Stimulated activated naive B cell treated with anti-CD40 and anti-IgM and Interleukin-4, amounts not matched to agents 10 μg/mL and 1 μg/mL and 100 μg/mL, for 72 hours (primary cell): ENCODE measurements at places on chromosomes 3 and 15.

GRCh38 chr15:77163781-77164384 is 93.0 kb upstream of the TSPAN3 start:
- peaks cover 5% of the 10 kb centered on the region for H3K36me3 ChIP-seq
- H3K27me3 ChIP-seq, result no peaks in the 10 kb centered on the region
- H3K27ac ChIP-seq, result no peak overlapping the region
- DNase-seq, result no peak
- H3K4me3 ChIP-seq, result no peak overlapping the region
- H3K4me1 ChIP-seq, result peaks cover 57% of the 10 kb centered on the region

DNA sequence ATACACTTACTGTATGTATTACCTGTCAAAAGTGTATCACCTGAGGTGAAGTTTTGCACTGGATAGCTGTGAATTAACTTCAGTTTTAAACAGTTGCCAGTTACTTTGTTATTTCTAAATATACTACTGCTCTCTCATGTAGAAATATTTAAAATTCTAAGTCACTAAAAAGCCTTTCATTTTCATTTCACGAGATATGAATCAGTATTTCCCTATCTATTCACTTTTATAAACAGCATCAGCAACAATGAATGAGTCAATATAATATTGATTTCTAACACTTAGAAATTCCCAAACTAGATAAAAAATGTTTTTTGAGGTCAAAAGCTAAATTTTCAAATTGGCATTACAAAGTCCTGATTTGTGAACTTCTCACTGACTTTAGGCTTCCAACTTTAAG is 32.6 kb downstream of the UBE3A start:
- no peaks in the 10 kb centered on the region for H3K27me3 ChIP-seq
- DNase-seq, result no peak
- H3K36me3 ChIP-seq, result peaks cover 54% of the 10 kb centered on the region
- H3K4me1 ChIP-seq, result peaks cover 36% of the 10 kb centered on the region

GRCh38 chr3:58345457-58345856 is 12.8 kb downstream of the PXK start:
- no peak for DNase-seq
- H3K4me3 ChIP-seq, result no peak overlapping the region
- H3K27ac ChIP-seq, result no peak overlapping the region
- H3K4me1 ChIP-seq, result peaks cover 79% of the 10 kb centered on the region

DNA sequence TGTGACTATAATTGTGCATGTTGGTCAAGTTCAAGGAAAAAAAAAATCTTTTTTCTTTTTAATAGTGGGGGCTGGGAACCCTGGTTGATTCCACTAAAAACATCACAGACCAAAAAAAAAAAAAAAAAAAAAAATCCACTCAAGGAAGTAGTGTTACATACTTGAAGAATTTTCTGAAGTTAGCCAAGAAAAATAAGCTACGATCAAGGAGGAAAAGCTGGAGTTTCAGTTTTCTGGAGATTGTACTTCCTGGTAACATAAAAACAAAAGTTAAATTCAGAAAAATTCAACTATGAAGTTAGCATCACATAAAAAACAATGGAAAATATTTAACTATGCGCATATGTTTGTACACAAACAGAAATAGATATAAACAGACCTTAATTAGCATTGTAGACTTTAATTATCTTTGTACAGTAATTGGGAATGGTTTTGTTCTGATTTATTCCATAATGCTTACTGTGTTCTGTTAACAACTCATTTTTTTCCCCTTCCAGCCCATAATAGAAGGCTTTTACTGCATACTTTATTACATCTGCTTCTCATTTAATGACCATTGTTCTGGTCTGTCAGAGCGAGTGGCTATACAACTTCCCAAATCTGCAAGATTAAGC is 194.3 kb downstream of the RORA start:
- no peak overlapping the region for H3K27ac ChIP-seq
- DNase-seq, result no peak
- no peaks in the 10 kb centered on the region for H3K4me1 ChIP-seq
- no peak overlapping the region for H3K4me3 ChIP-seq
- H3K36me3 ChIP-seq, result no peaks in the 10 kb centered on the region

DNA sequence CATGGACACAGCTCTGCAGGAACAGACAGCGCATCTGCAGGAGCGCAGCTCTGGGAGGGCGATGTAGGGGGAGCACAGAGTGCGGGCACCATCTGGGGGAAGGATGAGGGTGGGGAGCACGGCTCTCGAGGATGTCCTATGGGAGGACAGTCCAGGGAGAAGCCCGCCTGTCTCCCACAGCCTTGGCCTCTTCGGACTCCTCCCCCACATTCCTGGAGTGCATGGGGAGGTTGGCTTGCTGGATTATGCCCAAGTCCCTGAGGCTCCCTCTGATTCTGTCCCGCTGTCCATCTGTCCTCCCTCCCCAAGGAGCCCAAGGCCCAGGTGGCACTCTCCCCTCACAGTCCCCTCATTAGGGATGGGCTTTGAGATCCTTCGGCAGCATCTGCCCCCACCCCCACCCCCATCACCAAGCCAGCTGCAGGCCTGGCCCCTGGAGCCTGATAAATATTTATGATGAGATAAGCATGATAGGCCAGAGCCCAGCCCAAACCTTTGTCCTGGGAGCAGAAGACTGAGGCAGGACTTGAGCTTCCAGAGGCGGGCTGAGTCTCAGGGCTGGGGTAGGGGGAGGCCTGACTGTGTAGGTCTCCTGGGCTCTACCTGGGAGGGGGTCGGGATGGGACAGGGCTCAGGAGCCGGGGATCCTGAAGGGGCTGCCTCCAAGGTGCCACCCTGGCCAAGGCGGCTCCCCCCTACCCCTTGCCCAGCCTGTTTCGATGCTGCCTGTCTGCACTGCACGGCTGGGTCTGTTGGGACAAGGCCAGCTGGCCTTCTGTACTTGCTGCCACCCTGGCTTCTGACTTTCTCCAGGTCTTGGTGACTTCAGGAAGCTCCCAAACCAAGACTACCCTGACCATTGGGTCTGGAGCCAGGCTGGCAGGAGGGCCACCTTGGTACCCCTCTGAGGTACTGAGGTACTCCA is 28.6 kb upstream of the SEMA3F start:
- H3K36me3 ChIP-seq, result peaks cover 12% of the 10 kb centered on the region
- peaks cover 9% of the 10 kb centered on the region for H3K4me1 ChIP-seq
- H3K27me3 ChIP-seq, result no peaks in the 10 kb centered on the region
- no peak overlapping the region for H3K4me3 ChIP-seq

- no peak for DNase-seq
- H3K4me1 ChIP-seq, result peaks cover 13% of the 10 kb centered on the region
- H3K36me3 ChIP-seq, result no peaks in the 10 kb centered on the region
- no peak overlapping the region for H3K4me3 ChIP-seq
- H3K27me3 ChIP-seq, result no peaks in the 10 kb centered on the region
Measured at GRCh38 chr3:120402257-120402656, 48.5 kb downstream of the FSTL1 start.

DNA sequence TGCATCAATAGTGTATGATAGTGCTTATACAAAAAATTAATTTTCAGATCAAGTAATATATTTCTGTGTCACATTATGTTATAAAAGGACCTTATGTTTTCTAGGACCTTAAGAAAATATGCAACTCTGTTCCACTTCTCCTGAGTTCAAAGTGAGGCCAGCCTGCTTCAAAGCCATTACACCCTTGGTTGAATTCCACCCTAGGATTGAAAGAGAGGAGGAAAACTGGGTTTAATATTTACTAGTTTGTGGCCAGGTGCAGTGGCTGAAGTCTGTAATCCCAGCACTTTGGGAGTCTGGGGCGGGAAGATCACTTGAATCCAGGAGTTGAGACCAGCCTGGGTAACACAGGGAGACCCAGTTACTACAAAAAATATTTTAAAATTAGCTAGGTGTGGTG is 32.9 kb upstream of the NR1I2 start:
- H3K4me3 ChIP-seq, result no peak overlapping the region
- no peak overlapping the region for H3K27ac ChIP-seq
- H3K36me3 ChIP-seq, result no peaks in the 10 kb centered on the region
- H3K27me3 ChIP-seq, result peaks cover 19% of the 10 kb centered on the region

- peaks cover 7% of the 10 kb centered on the region for H3K27me3 ChIP-seq
- no peaks in the 10 kb centered on the region for H3K36me3 ChIP-seq
- no peaks in the 10 kb centered on the region for H3K4me1 ChIP-seq
Measured at GRCh38 chr3:107217172-107217571, 160.1 kb upstream of the CCDC54 start.

- H3K4me3 ChIP-seq, result peak overlapping the region; percentile 97
- no peaks in the 10 kb centered on the region for H3K27me3 ChIP-seq
- H3K27ac ChIP-seq, result peak overlapping the region; percentile 99
- peaks cover 31% of the 10 kb centered on the region for H3K4me1 ChIP-seq
- peaks cover 18% of the 10 kb centered on the region for H3K36me3 ChIP-seq
Measured at GRCh38 chr3:157174290-157174648, 14.3 kb upstream of the CCNL1 start.

- H3K27ac ChIP-seq, result no peak overlapping the region
- H3K4me1 ChIP-seq, result peaks cover 46% of the 10 kb centered on the region
- H3K4me3 ChIP-seq, result no peak overlapping the region
- peaks cover 18% of the 10 kb centered on the region for H3K36me3 ChIP-seq
Measured at GRCh38 chr3:12486001-12486400, 1.7 kb downstream of the TSEN2 start.

GRCh38 chr3:192082730-192083660 is 622.0 kb downstream of the PYDC2 start:
- H3K4me3 ChIP-seq, result no peak overlapping the region
- no peak overlapping the region for H3K27ac ChIP-seq
- H3K27me3 ChIP-seq, result no peaks in the 10 kb centered on the region

- peaks cover 14% of the 10 kb centered on the region for H3K27me3 ChIP-seq
- no peaks in the 10 kb centered on the region for H3K36me3 ChIP-seq
- H3K27ac ChIP-seq, result no peak overlapping the region
- no peak for DNase-seq
- H3K4me1 ChIP-seq, result no peaks in the 10 kb centered on the region
- no peak overlapping the region for H3K4me3 ChIP-seq
Measured at GRCh38 chr3:134677196-134677986, 26.6 kb upstream of the KY start.

DNA sequence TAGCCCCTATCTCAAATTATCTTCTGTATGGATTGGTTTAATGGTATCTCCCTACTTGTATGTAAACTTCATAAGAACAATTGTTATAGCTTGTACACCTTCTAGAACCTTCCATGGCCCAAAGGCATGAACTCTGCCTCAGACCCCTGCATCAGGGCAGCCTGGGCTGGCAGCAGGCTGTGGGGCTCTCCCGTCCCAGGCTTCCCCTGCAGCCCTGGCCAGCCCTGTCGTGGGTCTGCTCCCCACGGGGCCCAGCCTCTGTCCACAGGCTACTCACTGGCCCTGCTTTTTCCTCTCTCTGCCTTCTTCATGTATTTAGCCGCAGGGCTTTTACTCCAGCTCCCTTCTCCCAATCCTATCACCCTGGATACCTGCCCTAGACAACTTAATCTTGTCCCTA is 4.4 kb downstream of the SCN5A start:
- no peak overlapping the region for H3K4me3 ChIP-seq
- peaks cover 3% of the 10 kb centered on the region for H3K4me1 ChIP-seq
- H3K36me3 ChIP-seq, result no peaks in the 10 kb centered on the region

DNA sequence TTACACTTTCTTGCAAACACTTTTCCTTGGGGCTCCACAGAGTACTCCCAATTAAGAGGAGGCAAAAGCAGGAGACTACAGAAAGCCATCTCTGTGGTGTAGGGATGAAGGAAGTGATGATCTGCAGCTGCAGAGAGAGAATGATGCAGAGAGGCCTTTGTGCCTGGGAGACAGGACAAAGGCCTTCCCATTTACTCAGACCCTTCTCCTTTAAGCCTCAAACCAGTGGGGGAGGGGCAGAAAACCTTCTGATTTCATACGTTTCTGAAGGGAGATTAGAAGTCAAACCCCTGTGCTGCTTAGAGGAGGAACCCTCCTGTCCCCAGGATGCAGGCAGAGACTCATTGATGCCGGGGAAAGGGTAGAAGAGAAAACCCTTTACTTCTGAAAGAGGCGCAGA is 130.8 kb downstream of the NEO1 start:
- no peaks in the 10 kb centered on the region for H3K4me1 ChIP-seq
- H3K27ac ChIP-seq, result no peak overlapping the region
- H3K36me3 ChIP-seq, result peaks cover 5% of the 10 kb centered on the region
- no peaks in the 10 kb centered on the region for H3K27me3 ChIP-seq
- H3K4me3 ChIP-seq, result no peak overlapping the region
- DNase-seq, result no peak

DNA sequence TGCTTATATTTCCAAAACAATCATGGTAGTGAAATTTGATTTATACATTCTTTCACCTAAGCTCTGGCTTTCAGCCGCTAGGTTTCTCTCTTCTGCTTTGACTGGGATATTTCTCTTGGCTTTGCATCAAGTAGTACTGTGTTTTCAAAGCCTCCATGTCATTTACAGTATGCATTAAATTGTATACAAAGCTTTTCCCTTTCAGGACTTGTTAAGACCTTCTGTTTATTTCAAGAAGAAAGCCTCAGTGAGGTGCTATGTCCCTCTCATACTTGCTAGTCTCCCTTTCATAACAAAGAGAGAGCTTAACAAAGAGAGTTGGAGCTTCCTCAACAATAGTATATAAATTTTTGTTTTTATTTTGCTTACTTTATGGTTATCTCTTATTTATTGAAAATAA is 84.2 kb upstream of the SLC25A26 start:
- no peak overlapping the region for H3K27ac ChIP-seq
- H3K4me3 ChIP-seq, result no peak overlapping the region
- H3K36me3 ChIP-seq, result no peaks in the 10 kb centered on the region
- H3K4me1 ChIP-seq, result no peaks in the 10 kb centered on the region
- H3K27me3 ChIP-seq, result peaks cover 6% of the 10 kb centered on the region

GRCh38 chr15:65791335-65792137 is 557 bp downstream of the DENND4A start:
- peak overlapping the region; percentile 86 for H3K4me3 ChIP-seq
- H3K27ac ChIP-seq, result peak overlapping the region; percentile 99
- H3K27me3 ChIP-seq, result no peaks in the 10 kb centered on the region
- H3K36me3 ChIP-seq, result peaks cover 14% of the 10 kb centered on the region
- peaks cover 64% of the 10 kb centered on the region for H3K4me1 ChIP-seq

DNA sequence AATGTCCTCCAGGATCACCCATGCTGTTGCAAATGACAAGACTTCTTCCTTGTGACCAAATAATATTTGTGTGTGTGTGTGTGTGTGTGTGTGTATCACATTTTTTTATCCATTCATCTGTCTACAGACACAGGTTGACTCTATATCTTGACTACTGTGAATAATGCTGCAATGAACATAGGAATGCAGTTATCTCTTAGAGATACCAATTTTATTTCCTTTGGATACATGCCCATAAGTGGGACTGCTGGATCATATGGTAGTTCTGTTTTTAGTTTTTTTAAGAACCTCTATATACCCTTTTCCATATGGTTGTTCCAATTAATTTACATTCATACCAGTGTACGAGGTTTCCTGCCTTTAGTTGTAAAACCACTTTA is 41.7 kb downstream of the GPR176 start:
- DNase-seq, result no peak
- H3K36me3 ChIP-seq, result no peaks in the 10 kb centered on the region
- H3K27ac ChIP-seq, result no peak overlapping the region
- no peaks in the 10 kb centered on the region for H3K27me3 ChIP-seq
- H3K4me3 ChIP-seq, result no peak overlapping the region

DNA sequence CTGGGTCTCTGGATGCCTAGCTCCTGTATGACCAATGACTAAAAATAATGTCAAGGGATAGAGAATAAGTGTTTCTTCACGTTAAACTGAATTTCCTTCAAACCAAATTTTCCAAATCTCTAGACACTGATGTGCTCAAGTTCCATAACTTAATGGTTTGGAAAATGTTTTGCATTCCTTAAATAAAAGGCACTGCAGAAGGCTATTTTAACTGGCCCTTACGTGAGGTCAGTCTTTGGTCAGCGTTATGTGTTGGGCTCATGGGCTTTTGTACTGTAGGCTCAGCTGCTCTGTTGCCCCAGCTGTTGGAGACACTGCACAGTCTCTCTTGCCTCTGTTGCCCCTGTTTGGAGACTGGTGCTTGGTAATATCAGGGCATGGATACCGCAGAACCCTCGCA is 188.5 kb downstream of the TPRG1 start:
- H3K27ac ChIP-seq, result no peak overlapping the region
- no peaks in the 10 kb centered on the region for H3K4me1 ChIP-seq
- no peaks in the 10 kb centered on the region for H3K27me3 ChIP-seq
- no peak for DNase-seq
- no peak overlapping the region for H3K4me3 ChIP-seq
- H3K36me3 ChIP-seq, result no peaks in the 10 kb centered on the region
